ENCODE measurements at places on chromosomes 3 and 15.

DNA sequence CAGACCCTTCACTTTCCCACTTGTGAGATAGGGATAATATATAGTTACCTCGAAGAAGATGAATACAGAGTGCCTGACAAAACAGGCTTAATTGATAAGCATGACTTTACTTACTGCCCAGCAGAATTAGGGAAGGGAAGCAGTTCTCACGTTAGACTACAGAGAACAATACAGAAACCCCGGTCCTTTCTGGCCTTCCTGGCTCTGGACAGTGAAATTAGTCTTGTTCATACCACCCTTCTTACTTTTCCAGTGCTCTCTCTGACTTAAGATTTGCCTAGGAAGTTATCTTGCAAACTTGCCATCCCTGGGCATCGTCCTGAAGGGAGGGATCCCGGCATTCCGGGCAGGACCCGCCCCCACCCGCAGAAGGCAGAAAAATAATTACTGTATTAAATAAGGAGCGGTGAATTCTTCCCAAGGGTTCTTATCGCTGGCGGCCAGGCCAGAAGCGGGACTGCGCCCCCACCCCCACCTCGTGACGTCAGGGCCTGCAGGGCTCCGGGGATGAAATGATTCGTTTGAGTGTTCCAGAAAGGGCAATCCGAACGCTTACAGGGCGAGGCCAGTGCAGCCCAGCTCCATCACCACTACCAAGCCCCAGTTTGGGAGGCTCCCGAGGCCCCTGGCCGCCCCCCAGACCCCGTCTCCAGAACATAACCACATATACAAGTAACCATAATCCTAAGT lies 8.4 kb downstream of the SOX2 start:
- no peak for DNase-seq

DNA sequence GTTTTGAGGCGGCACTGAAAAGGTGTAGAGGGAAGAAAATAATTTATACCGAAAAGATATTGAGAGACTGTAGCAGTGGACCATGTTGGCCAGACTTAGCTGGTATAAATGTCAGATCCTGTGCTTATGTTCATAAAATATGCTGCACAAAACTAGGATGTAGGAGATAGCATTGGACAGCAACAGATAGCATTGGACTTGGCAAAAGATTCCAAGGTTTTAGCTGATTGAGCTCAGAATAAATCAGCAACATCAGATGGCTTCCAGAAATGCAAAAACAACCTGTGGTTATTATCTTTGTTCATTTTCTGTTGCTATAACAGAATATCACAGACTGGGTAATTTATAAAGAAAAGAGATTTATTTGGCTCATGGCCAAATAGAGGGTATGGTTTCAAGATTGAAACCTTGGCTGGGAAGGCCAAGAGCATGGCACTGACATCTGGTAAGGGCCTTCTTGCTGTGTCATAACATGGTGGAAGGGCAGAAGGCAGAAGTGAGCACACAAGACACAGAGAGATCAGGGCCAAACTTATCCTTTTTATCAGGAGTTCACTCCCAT lies 34.7 kb downstream of the SLC28A1 start:
- no peak for DNase-seq

DNA sequence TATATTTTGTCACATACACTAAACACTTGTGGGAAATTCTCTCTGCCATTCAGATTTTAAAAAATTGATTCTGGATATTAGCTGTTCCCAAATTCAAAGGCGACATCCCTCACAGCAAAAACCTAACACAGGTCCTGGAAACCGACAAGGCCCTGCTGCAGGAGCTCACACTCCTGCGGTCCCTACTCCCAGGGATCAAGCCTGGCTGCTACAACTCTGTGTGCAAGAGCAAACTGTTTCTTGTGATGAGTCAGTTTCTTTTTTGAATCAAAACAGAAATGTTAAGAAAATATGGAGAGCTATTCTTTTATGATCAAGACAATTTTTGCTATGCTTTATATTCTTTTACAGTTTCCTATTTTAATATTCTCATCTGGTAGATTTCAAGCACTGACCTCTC lies 51.0 kb upstream of the TJP1 start:
- DNase-seq: no peak

GRCh38 chr3:127544192-127544802 lies 46.2 kb downstream of the TPRA1 start:
- peak; percentile 83 for DNase-seq

- no peak for DNase-seq
These were observed 777.6 kb downstream of the PLOD2 start for GRCh38 chr3:145383416-145383815.

GRCh38 chr3:26422415-26422814 lies 200.2 kb upstream of the LRRC3B start:
- DNase-seq: no peak

DNA sequence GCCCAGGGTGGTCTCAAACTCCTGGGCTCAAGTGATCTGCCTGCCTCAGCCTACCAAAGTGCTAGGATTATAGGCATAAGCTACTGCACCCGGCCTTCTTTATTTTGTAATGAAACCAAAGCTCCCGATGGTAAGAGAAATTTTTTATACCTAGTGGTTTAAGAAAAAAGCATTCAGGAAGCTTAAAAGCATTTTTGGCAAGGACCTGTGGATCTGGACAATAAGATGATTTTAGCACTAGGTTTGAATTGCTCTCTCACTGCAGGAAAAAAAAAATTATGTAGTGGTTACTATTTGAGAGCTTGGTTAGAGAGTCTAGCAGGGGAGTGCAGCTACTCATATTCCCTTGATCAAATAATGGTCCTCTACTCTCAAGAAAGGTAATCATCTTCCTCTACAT lies 64.9 kb upstream of the PIK3R4 start:
- DNase-seq: peak; percentile 11

- DNase-seq: no peak
These were observed at the start of gene PRR20G for GRCh38 chr3:127287840-127288239. PRR20G (minus strand) TSS chr3:127288046; CDS start chr3:127287365, 681 bp downstream.

- no peak for DNase-seq
These were observed 81.5 kb upstream of the RASGRF1 start for GRCh38 chr15:79172032-79172481.

DNA sequence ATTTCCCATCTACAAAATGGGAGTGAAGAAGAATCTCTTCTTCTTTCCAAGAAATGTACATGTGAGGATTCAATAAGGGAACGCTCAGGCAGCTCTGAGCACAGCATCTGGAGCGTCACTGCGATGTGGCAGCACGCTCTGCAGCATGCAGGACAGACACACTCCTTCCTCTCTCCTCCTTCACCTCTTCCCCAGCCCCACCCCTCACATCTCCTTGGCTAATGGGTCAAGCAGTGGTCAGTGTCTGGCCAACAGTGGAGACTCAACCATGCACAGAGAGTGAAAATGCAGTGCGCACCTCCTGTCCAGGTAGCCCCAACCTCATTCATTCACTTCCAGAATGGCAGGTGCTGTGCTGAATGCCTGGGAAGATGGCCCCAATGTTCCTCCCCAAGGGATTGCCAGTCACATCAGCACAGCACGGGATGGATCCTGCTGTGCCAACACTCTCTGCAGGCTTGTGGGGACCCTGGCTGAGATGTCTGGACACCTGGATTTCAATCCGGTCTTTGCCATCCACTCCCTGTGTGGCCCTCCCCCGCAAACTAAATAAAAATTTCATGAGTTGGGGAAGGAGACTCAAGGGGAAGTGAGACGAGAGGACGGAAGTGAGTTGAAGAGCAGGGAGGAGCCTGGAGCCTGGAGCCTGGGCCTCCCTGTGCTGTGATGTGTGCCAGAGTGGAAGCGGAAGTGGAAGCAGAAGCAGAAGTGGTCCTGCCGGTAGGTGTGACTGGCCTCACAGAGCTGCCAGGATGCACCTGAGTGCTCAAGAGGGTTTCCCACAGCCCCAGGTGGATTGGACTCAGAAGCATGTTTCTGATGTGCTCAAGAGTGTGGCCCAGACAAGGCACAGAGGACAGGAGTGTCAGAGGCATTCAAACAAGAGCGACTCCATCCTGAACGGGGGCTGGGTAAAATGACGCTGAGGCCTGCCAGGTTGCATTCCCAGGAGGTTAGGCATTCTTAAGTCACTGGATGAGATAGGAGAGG lies 163.9 kb downstream of the SMAD6 start:
- DNase-seq: no peak

DNA sequence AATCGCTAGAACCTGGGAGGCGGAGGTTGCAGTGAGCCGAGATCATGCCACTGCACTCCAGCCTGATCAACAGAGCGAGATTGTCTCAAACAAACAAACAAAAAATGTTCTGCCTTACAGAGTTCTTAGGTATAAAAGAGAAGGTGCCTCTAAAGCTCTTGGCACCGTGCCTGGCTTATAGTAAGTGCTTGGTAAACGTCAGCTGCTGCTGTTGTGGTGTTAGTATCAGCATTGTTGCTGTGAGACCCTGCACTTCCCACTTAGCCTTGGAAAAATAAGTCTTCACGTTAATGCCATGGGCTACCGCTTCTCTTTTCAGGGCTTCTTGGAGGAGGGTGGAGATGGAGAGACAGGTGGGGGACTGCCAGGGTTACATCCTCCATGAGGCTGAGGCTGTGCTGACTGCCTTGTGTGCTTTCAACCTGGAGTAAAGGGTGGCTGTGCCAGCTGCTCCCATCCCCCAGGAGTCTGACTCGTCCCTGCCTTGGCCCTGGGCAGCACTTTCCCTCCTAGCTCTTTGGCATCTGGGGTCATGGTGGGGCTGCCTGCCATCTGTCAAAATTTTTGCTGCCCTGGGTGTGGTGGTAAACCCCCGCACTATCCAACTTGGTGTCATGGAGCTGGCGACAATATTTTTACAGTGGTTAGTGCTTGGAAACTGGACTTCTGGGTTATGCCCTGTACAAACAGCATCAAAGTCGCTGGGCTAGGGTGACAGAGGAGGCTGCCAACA lies 17.8 kb downstream of the FLNB start:
- DNase-seq: peak; percentile 75

GRCh38 chr3:154247806-154248415 lies 76.4 kb downstream of the DHX36 start:
- no peak for DNase-seq

- DNase-seq: no peak
These were observed 71.9 kb upstream of the THSD4 start for GRCh38 chr15:71043373-71043772.

DNA sequence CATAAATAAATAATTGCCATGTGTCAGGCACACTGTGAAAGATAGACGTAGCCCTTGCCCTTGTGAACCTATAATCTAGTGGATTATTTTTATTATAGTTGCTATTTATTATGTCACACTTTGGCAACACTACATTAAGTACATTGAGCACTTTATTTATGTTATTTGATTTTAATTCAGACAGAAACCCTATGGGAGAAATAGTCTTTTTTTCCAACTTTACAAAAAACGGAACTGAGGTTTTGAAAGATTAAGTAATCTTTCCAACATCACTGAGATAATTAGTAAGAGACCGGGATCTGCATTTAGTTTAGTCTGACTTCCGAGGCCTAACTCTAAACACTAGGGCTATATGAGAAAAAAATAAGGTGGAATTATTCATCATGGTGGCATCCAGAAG lies 2.8 kb upstream of the FILIP1L start:
- DNase-seq: no peak

DNA sequence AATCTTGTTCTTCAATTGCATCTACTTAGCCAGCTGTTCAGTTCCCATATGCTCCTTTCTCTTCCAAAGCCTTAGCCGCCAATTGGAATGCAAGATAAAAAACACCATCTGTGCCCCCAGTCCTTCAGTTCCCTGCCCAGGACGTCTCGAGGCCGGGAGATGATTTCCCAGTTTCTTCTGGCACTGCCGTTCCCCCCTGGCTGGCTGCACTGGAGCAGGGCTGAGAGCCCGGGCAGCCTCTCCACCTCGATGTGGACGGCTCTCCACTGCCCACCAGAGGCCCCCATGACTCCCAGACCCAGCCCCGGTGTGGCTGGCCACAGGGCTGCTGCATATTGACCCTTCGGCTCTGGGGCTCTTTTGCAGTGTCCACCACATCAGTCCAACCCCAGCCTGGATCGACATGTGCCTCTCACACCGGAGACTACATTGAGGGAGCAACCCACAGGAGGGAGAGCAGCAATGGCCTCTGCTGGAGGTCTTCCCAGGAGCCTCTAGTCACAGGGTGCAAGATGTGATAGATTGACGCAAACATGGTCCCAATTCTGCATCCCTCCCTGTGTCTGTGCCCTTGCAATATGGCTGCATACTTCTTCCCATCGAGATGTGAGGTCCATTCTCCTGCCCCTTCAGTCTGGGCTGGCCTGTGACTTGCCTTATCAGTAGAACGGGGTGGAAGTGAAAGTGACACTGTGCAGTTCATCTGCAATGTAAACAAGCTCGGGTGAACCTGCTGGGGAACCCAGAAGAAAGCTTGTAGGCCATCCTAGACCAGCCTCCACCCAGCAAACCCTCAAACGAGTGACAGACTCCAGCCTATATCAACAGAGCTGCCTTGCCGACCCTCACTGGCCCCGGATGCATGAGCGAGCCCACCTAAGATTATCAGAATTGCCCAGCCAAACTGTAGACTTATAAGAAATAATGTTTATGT lies 52.3 kb upstream of the PRR20G start:
- no peak for DNase-seq

- DNase-seq: no peak
These were observed 966 bp upstream of the C3orf80 start for GRCh38 chr3:160224256-160224655.

GRCh38 chr3:129383292-129383860 lies 45.1 kb downstream of the EFCAB12 start:
- peak; percentile 78 for DNase-seq

DNA sequence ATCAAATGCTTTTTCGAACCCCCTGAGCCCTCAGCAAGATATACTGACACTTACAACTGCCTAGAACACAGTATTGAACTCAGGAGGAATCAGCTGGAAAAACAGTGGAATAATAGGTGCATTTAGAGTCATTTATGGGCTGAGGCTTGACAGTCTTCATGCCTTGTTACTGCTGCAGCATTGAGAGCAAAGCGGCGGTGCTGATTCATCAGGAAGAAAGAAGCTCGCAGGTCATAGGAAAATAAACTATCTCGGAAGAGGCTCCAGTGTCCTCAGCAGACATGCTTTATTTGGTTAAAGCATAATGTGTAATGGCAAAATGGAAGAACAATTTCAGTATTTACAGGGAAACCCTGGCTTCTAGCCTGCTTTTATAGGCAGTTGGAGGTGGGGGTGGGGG lies 30.1 kb upstream of the NEO1 start:
- DNase-seq: no peak

- no peak for DNase-seq
These were observed 35.7 kb upstream of the BLM start for GRCh38 chr15:90681480-90681879.

DNA sequence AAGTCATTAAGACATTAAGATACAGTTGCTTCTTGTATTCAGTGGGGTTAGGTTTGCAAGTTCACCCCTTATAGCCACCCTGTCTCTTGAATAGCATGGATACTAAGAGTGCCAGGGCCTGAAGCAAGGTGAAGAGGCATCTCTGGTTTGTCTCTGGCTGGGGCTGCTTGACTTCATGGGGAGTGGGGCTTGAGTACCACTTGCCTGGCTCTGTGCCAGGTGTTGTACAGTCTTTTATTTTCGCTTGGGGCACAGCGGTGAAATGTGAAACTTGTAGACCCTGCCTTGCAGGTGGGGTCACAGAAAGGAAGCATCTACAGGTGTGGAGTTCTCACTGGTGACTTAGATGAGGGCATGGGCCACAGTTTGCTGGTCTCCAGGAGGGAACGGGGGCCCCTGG lies 152.1 kb downstream of the PDE8A start:
- no peak for DNase-seq

GRCh38 chr3:109356442-109357155 lies 19.3 kb upstream of the DPPA4 start:
- DNase-seq: no peak

Data from hepatocyte (in vitro differentiated cells).